ENCODE measurements at places on chromosomes 5 and 9. TPM values are rescaled to one million over a fixed set of nuclear protein-coding genes. Genes with fewer than 3 reads are reported as not detected.

The TRMT10B gene
- 4.1 TPM for total RNA-seq

The SLC22A4 gene
- total RNA-seq: 0.27 TPM

The PCDHGA10 gene
- 4.5 TPM for total RNA-seq

The PPIC gene
- total RNA-seq: 118 TPM

The CCDC180 gene
- 15.7 TPM for total RNA-seq

The APBA1 gene
- total RNA-seq: 2.1 TPM

The RNF183 gene
- 0.06 TPM for total RNA-seq

The SHISAL2B gene
- not detected for total RNA-seq

The RORB gene
- 0.04 TPM for total RNA-seq

The CCNO gene
- total RNA-seq: 0.14 TPM

Measured in cardiac muscle cell (in vitro differentiated cells and primary cell).